ENCODE measurements at places on chromosomes 16 and 17.
A peak's percentile ranks its signal among the peaks of the same experiment; 100 is the strongest.

GRCh38 chr17:17938388-17939107, 33.7 kb downstream of the TOM1L2 start:
- peak; percentile 49 for DNase-seq

DNA sequence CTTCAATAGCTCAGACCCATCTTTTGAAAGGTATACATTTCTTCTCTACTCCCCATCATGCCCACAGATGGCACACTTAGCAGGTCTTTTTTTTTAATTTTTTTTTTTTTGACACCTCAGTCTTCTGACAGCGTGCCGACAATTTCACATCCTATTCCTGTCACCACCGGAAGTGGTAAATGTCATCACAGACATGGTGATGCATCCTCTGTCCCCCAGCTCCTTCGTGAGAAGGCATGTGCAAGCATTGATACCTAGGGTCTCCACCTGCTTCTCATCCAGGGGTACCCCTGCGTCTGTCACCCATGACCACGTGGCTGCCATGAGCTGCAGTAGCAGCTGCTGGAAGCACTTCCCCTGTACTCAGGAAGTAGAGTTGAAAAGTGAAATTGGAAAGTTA, 35.6 kb downstream of the ELAC2 start:
- no peak for DNase-seq

DNA sequence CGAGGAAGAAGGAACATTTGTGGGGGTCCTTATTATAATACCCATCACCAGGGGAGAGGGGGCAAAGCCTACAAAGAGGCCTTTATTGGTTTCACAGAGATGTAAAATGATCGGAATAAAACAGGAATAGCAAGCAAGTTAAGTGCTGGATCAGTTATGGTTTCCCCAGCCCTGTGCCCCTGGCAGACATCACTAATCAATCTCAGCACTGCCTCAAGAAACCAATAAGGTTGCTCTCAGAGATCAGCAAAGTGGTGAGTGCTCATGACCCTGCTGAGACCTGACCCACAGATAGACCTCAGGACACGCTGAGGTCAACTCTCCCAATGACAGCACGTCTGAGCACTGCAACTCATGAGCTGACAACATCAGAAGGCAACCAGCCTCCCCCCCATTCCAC, 66.3 kb downstream of the ZNF423 start:
- no peak for DNase-seq

DNA sequence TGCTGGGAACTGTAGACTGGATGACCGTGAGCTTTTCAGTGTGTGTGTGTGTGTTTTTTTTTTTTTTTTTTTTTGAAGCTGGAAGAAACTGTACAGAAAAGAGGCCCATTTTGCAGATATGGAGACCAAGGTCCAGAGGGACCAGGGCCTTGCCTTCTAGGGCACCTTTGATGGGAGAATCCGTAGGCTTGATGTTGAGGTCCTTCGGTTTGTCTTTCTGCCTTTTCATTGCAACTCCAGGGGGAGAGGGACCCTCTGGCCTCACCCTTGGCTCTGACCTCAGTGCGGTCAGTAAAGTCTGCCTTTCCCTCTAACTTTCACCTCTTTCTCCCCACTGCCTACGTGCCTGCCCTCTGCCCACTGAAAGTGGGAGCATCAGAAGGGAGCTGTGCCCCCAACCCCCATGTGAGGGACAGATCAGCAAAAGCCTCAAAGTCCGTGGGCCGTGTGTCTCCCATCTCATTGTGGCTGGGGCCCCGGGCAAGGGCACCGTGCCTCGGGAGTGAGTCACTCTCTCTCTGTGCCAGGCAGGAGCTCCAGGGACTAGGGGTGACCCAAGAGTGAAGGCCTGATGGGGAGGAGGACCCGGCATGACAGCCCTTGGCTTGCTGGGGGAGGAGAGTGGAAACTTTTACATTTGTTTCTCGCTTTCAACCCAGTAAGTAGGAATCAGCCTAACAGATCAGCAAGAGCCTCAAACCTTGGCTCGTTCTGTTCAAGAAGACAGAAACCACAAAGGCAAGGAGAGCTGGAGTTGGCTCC, 123.6 kb downstream of the CMIP start:
- DNase-seq, result no peak

DNA sequence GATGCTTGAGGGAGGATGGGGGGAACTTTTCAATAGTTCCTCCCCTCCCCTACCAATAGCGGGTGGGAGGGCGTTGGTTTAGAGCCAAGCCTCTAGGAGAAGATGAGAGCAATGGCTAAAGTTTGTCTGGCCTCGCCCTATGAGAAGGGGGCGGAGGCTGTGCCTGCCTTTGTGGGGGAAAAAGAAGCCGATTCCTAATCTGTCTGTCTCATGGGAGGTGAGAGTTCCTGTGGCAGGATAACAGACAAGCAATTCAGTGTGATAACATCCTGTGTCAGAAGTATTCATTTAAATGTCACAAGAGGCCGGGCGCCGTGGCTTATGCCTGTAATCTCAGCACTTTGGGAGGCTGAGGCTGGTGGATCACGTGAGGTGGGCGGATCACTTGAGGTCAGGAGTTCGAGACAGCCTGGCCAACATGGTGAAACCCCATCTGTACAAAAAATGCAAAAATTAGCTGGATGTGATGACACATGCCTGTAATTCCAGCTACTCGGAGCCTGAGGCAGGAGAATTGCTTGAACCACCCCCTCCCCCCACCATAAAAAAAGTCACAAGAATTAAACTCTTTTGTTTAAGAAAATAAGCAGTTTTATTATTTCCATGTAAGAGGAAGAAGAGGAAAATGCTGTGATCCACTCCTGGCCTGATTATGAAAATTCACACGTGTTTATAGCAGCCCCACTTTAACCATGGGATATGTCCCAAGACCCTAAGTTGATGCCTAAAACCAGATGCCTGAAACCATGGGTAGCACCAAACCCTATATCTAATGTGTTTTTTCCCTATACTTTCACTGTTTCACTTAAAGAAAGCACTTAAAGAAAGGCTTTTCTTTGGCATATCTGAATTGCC, 1.7 kb downstream of the SLFN5 start:
- DNase-seq, result peak; percentile 71

- peak; percentile 33 for DNase-seq
Observed at GRCh38 chr17:67520252-67520906, 143.3 kb downstream of the PITPNC1 start.

- DNase-seq, result no peak
Observed at GRCh38 chr16:87054856-87055255, 262.3 kb downstream of the C16orf95 start.

DNA sequence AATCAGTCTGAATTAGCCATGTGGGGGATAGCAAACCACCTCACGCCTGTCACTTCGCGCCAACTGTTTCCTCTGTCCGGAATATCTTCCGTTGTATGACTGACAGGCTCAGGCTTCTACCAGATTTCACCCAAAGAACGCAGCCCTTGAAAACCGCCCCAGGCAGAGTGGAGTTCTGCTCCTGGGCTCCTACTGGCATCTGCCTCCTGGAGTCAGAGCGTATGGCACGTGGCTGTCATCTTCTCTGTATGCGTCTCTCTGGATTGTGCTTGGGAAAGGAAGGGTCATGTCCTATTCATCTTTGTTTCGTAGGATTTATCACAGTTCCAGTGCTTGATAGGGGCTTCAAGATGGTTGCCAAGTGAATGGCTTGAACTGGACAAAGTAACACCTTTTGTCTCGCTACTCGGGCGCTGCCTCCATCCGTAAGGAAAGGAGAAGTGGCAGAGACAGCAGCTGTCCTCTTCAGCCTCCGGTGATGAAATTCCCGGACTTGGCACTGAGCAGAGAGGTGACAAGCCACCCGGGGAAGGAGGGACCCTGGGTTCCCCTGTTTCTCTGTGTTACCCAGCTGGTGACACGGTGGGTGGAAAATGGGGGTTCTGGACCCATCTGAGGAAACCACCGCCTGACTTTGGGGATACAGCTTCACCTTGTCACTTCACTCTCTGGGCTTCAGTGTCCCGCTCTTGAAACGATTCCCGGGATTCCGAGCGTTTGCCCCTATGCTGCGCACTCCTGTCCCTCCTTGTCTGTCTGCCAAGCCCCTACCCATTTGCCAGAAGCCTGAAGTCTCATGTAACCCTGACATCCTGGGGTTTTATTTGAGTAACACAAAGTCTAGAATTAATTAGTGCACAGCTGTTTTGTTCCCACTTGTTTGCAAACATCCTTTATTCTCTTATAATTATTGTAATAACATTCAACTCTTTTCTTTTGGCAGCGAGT, 13.9 kb downstream of the KIAA0513 start:
- no peak for DNase-seq

GRCh38 chr17:33639103-33639880, 346.2 kb upstream of the ASIC2 start:
- DNase-seq, result no peak

GRCh38 chr17:79982986-79983385, 52.7 kb downstream of the TBC1D16 start:
- no peak for DNase-seq

DNA sequence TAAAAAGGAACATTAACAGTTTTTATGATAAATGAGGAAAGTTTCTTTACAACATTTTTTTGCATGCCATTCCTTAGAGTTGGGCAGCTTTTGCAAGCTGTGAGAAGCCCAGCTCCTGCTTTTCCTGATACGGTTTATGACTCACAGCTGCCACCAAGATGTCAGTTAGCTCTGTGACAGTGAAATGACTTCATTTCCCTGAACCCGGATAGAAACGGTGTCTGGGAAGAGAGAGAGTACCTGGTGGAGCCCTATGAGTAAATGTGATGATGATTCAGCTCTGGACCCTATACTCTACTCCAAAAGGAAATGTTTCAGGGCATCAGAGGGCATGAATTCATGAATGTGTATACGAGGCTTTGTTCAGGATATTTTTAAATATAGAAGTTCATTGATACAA, 366.3 kb upstream of the HSBP1 start:
- DNase-seq, result no peak

DNA sequence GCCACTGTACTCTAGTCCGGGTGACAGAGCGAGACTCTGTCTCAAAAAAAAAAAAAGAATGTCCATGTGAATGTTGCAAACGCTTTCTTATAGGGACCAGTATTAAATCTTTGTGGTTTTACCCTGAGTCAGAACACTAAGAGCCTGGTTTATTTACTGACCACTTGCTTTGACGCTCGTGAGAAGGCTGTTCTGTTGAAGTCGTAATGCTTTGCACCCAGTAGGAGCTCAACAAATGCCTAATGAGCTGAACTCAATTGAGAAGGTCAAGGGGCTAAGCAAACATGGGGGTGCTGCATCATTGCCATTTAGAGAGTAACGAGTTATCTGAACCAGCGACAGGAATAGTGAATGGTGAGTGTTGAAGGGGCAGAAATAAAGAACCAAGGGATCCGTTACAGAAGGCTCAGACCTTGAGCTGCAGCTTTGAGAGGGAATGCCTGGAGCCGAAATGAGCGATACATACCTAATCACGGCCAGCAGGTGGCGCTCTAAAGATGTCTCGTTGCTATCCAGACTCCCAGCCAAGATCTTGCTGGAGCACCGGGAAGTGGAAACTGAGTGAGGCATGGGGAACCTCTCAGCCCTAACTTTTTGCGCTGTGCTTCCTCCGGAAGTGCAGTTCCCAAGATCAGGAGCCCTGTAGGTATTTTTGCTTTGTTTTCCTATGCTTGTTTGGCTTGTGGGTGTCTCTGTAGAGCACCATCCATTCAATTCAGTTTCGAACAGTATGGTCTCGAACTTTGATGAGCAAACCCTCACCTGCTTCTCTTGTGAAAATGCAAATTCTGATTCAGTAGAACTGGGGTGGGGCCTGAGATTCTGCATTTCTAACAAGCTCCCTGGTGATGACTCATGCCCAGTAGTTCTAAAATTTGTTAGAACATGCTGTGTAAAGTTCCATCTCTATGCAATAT, 12.6 kb upstream of the RNF222 start:
- DNase-seq, result peak; percentile 89

DNA sequence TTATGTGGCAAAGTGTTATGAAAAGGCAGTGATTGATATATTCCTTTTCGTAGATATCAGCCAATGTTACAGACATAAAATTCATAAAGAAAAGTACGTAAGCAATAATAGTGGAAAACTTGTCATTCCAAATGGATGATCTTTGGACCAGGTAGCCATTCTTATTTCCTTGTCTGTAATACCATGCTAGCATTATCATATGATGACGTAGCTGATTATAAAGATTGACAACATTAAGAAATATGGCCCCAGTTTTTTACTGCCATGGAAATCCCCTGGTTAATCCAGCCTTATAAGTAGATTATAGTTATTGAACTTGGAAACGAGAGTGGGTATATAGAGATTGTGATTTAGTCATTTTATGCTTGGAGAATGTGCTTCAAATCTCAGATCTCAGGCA, 8.8 kb downstream of the TANC2 start:
- no peak for DNase-seq

DNA sequence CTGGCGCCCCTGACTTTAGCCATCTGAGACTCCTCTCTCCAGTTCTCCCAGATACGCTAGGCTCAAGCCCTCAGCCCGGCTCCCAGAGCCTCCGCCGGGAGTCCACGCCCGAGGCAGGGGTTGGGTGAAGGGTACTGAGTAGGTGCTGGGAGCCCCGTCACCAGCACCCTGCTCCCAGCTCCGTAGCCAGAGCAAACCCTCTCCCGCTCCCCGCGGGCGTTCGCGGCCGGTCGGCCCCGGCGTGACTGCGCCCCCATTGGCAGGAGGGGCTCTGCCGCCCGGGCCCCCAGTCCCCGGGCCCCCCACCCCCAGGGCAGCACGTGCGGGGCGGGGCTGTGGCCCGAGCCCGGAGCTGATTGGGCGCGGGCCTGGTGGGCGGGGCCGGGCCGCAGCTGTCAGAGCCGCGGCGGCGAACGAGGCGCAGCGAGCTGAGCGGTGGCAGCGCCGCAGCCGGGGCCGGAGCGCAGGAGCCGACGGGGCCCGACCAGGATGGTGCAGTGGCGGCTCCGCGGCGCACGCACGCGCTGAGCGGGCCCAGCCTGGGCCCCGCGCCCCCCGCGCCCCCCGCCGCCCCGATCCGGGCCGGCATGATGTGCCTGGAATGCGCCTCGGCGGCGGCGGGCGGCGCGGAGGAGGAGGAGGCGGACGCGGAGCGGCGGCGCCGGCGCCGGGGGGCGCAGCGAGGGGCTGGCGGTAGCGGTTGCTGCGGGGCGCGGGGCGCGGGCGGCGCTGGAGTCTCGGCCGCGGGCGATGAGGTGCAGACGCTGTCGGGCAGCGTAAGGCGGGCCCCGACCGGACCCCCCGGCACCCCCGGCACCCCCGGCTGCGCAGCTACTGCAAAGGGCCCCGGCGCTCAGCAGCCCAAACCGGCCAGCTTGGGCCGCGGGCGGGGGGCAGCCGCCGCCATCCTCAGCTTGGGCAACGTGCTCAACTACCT, at the start of gene SPNS2:
SPNS2 (plus strand) TSS at position 421 of the 937 bp plus-strand sequence; CDS start at position 588, 167 bp downstream.
- DNase-seq, result peak; percentile 80

DNA sequence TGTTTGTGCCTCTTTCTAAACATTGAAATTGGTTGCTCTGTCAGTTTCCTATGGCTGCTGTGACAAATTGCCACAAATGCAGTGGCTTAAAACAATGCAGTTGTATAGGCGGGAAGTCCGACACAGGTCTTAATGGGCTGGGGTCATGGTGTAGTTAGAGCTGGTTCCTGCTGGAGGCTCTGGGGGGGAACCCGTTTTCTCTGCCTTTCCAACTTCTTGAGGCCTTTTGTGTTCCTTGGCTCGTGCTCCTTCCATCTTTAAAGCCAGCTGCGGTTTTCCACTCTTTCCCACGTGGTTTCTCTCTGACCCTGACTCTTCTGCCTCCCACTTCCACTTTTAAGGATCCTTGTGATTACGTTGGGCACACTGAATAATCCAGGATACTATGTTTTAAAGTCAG, 12.5 kb downstream of the EPN2 start:
- DNase-seq, result no peak

Measured in left colon (tissue), 2 donors.